ENCODE measurements at places on chromosomes 4 and X. TPM values are rescaled to one million over a fixed set of nuclear protein-coding genes. Genes with fewer than 3 reads are reported as not detected.

The USP11 gene
- total RNA-seq: 10.2 TPM

- no peak for DNase-seq
Observed at GRCh38 chr4:59597536-59598329, 1602.4 kb upstream of the ADGRL3 start.

DNA sequence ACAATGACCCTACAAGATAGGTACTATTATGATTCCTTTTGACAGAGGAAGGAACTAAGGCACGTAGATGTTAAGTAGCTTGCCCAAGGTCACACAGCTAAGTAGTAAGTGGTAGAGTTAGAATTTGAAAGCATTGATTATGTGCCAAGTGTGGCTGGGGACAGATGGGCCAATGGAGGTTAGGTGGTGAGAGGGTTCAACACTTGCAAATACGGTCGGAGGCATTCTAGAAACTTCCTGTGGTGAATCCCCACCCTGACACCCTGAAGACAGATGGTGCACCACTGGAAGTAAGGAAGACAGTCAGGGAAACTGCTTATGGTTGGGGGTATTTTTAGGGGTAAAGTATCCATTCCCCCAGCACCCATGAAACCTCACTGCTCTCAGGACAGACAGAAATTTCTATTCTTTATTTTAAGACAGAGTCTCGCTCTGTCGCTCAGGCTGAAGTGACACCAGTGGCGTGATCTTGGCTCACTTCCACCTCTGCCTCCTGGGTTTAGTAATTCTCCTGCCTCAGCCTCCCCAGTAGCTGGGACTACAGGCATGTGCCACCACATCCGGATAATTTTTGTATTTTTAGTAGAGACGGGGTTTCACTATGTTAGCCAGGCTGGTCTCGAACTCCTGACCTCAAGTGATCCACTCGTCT is 142.5 kb downstream of the RASL11B start:
- DNase-seq: no peak

DNA sequence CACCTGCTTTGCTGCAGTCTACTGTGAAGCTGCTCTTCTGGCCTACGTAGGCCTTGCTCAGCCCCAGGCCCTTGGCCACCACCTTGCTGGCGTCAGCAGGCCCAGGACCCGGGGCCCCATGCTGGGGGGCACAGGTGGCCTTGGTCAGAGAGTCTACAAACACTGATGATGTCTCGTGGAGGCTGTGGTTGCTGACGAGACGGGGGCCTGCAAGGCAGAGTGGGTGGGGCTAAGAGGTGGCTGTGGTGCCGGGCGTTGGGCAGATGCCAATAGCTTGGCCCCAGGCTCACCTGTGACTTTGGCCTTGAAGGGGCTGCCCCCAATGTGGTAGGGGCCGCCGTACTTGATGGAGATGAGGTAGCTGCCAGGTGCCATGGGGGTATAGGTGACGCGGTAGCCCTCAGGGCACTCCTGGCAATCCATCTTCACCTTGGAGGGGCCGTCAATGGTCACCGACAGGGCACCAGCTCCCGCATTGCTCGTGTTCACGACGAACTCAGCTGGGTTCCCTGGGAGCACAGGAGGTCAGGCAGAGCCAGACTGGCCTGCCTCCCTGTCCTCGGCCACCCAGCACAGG is 25.0 kb downstream of the FLNA start:
- no peak for DNase-seq

The CT47B1 gene
- total RNA-seq: not detected

DNA sequence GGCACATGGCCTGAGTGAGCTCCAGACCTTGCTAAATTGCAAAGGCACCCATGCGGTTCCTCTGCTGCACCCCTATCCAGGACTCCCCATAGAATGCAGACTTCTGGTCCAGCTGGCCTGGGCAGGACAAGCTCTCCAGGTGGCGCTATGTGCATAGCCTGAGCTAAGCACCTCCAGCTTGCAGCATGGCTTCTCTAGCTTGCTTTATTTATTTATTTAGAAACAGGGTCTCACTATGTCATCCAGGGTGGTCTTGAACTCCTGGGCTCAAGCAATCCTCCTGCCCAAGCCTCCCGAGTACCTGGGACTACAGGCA is 5.5 kb upstream of the WFS1 start:
- DNase-seq: no peak

DNA sequence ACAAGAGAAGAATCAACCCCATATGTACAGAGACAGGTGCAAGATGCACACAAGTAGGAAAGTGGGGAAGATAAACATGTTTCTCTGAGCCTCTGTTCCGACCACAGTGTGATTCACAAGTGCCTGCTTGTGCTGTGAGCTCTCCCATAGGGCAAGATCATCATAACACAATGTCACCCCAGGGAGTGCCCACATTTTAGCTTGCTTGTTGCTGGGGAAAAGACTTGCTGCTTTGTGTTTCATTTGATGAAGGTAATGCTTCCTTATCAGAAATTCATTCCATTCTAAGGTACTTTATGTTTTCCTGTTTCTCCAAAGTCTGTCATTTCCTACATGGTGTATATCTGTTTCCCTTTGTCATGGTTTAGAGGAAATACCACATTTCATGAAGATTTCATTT is 304.5 kb upstream of the DIPK2B start:
- DNase-seq: no peak

DNA sequence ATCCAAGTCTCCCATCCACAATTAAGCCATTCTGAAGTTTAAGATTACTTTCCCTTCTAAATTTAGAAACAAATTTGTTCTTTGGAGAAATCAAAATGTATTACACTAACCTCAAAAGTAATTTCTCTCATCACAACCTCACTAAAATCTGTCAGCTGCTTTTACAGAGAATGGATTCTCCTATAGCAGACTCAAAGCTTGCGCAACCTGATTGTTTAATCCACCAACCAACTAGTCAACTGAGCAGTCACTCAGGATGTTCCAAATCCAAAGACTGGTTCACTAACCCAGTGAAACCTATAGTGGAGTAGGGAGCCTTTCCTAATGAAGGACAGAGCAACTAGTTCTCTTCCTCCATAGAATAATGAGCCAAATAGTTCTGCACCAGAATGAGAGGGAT is 44.3 kb downstream of the RCHY1 start:
- DNase-seq: no peak

- DNase-seq: no peak
Observed at GRCh38 chrX:20995829-20996228, 378.4 kb upstream of the CNKSR2 start.

GRCh38 chrX:129689796-129690195 is 35.0 kb upstream of the APLN start:
- no peak for DNase-seq

DNA sequence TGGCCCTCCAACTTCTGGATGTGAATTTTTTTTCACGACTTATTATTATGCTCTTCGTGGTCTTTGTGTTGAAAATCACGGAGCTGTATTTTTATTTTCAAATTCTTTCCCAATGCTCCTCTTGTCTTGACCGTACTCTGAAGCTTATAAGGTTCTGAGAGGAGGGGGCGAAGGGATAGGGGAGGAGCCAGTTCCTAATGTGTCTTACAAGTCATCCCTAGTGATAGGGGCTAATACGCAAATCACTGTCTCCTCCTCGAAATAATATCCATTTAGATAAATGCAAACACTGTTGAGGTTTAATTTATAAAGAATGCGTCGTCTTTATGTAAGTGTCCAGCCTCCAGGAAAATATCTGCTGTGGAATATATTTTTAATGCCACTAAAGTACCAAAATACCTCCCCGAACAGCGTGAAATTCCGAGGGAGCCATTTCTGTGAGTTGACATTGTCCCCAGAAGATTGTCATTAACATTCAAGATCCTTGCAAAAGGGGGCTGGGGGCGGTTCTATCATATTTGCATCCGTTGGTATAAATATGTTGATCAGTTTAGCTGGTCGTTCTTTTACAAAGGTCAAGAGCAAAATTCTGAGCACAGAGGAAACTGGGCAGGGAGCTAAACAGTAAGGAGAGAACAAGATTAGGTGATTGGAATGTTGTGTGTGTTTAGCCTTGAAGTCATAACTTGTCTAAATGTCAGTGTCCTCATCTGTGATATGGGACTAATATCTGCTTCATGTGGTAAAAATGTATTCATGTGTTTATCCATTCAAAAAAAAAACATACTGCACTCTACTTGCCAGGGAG is 3.7 kb upstream of the FAT1 start:
- no peak for DNase-seq

DNA sequence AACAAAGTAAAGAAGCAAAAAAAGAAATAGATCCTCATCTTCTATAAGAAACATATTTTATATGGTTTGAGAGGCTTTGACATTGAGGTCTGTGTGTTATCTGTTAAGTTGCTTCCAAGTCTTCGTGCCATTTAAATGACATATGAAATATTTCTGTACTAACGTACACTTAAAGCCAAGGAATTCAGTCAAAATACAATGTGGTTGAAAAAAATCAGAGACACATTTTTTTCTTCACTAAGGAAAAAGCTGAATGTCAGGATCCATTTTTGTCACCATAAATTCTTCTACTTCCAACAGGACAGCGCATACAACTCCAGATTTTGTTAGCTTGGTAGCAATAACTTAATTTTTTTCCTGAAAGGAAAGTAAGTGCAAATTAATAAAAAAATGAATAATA is 168.5 kb downstream of the FAT4 start:
- DNase-seq: no peak

- DNase-seq: no peak
Observed at GRCh38 chrX:78658414-78658813, 714 bp downstream of the RTL3 start.

GRCh38 chr4:127120441-127121090 is 512.2 kb upstream of the INTU start:
- DNase-seq: no peak

DNA sequence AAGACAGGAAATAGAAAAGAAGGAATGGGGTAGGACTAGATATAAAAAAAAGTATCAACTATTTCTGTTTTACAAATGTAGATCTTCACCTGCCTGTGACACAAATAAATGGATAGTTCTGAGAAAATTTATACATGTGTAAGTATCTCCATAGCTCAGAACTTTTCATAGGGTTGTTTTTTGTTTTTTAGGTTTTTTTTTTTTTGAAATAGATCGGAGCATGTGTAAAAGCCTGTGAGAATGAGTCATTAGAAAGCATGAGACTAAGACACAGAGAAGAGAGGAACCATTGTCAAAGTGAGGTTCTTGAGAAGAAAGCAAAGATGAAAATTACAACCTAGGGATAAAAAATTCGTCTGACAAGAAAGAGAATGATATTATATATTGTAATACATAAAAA is 481.6 kb downstream of the PABPC4L start:
- no peak for DNase-seq

- no peak for DNase-seq
Observed at GRCh38 chr4:185820146-185821028, 8.4 kb upstream of the SORBS2 start.

The LRBA gene
- 26.7 TPM for total RNA-seq

DNA sequence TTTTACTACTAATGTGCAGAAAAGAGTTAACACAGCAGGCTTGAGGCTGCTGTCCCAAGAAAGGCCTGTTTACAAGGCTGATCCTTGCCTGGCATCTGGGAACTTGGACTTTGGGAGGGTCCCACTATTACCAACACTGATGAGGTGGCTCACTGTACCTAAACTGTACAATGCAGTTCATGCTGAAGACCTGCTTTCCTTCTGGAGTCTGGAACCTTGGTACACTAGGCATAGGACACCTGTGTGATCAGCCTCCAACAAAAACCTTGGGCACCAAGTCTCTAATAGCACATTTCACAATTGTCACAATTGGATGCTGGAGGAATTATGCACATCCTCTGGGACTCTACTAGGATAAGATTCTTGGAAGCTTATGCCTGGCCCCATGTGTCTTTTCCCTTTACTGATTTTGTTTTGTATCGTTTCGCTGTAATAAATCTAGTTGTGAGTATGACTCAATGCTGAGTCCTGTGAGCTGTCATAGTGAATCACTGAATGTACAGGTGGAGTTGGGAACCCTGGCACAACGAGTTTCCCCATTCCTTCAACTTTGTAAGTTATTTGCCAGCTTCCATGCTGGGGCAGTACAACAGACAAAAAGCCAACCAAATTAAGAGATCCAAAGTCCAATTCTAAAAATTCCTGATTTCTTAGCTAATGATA is 45.9 kb downstream of the TEC start:
- no peak for DNase-seq

- DNase-seq: peak; percentile 22
Observed at GRCh38 chrX:150762258-150763165, 69.3 kb downstream of the MTMR1 start.

DNA sequence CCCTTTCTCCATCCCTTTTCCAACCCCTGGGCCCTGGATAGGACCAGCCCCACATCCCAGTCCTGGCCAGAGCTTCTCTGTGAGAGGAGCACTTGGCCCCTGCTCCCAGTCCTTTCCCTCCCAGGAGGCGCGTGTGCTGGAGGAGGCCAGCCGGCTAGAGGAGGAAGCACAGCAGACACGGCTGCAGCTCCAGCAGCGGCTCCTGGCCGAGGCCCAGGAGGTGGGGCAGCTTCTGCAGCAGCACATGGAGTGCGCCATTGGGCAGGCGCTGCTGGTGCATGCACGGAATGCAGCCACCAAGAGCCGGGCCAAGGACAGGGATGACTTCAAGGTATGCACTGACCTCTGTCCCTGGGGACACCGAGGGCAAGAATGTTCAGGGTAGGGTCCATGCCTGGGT is 87.5 kb downstream of the EVC start:
- no peak for DNase-seq

GRCh38 chr4:4719436-4719835 is 140.0 kb upstream of the MSX1 start:
- DNase-seq: no peak

DNA sequence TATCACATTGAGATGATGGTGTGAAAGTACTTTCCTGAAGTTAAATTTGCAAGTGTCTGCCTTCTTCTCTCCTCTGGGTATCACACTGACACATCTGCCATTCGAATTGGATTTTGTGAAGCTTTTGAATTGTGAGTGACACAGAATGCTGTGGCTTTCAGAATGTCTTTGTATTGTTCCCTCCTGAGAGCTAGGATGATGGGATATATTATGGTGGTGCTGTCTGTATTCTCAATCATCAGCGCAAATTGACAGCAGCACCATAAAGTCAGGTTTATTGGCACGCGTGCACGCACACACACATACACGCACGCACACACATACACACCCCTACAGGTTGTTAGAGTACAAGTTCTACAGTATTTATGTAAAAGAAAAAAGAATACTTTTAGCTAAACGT is 143.3 kb downstream of the AWAT2 start:
- no peak for DNase-seq

DNA sequence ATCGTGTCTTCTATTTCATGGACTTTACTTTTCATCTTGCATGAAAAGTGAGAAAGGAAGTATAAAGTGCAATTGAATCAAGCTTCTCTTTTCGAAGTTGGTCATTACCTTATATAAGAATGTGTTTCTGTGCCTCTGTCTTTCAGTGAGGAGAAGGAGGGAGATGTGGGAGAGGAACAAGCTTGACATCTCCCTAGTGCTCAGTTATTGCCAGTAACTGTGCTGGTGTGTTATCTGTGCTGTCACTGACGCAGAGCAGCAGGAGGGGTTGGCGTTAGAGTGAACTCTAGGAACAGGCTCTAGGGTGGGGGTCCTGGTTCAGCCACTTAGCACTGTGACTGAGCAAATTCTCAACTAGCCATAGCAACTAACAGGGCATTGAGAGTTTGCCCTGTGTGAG is 34.0 kb upstream of the TBC1D9 start:
- no peak for DNase-seq

DNA sequence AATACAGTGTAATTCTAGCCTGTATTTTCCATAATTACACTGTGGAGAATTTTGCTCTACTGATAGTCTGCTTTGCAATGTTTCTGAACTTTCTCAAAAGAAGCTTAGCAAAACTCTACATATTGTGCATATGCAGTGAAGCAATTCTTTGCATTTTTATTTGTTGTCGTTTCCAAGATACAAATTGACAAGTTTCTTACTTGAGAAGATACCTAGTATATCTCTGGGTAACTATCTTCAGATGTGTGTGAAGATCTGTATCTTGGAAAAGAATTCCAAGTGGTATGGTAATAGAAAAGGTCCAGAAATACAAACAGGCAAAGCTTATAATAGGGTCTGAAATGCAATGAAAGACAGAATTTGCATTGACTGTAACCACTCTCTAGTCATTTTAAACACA is 1119.8 kb upstream of the INTU start:
- DNase-seq: no peak
